Activated T-helper 1 cell treated with anti-CD3 and anti-CD28 coated beads, Interleukin-12 subunit alpha, Interleukin-12 subunit beta, Interleukin-2, Interleukin-4 antibody, amounts not matched to agents 30 ng/mL and 10 ng/mL and 1 ng/mL, durations not matched to agents 14 hours and 24 hours and 36 hours (primary cell): ENCODE measurements at places on chromosomes 6 and 20.

DNA sequence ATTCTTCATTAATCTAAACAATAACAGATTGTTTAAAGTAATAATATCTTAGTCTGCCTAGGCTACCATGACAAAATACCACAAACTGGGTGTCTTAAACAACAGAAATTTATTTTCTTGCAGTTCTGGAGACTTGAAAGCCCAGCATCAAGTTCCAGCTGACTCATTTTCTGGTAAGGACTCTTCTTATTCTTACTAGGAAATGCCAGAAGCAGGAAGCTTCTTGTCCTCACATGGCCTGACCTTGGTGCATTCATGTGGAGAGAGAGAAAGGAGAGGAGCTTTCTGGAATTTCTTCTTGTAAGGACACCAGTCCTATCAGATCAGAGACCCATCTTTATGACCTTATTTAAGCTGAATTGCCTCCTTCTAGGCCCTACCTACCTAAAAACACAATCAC lies 110.5 kb downstream of the ANKRD60 start:
- no peak for DNase-seq

- DNase-seq, result no peak
Observed at GRCh38 chr6:21005816-21006570, 471.7 kb downstream of the CDKAL1 start.

GRCh38 chr6:157830354-157831017 lies 7.4 kb downstream of the SNX9 start:
- DNase-seq, result no peak

- no peak for DNase-seq
Observed at GRCh38 chr6:18431581-18431980, 44.4 kb downstream of the RNF144B start.

DNA sequence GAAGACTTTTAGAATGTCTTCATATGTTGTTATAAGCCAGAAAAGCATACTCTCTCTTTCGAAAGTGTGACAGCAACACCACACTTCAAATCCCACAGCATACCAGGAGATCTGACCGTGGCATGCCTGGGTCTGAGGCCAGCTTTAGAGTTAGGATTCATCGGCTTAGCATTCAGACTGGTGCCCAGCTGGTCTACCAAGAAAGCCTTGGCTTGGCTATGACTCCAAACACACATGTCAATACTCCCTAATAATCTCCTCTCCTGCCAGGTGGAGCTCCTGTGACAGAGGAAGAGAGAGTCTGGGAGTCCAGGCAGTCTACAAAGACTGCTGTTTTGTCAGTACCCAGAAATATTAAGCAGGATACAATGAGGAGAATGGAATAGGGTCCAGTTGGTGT lies 77.1 kb upstream of the MAN1A1 start:
- DNase-seq, result no peak

- DNase-seq, result no peak
Observed at GRCh38 chr20:1182106-1182505, 2.7 kb downstream of the TMEM74B start.

DNA sequence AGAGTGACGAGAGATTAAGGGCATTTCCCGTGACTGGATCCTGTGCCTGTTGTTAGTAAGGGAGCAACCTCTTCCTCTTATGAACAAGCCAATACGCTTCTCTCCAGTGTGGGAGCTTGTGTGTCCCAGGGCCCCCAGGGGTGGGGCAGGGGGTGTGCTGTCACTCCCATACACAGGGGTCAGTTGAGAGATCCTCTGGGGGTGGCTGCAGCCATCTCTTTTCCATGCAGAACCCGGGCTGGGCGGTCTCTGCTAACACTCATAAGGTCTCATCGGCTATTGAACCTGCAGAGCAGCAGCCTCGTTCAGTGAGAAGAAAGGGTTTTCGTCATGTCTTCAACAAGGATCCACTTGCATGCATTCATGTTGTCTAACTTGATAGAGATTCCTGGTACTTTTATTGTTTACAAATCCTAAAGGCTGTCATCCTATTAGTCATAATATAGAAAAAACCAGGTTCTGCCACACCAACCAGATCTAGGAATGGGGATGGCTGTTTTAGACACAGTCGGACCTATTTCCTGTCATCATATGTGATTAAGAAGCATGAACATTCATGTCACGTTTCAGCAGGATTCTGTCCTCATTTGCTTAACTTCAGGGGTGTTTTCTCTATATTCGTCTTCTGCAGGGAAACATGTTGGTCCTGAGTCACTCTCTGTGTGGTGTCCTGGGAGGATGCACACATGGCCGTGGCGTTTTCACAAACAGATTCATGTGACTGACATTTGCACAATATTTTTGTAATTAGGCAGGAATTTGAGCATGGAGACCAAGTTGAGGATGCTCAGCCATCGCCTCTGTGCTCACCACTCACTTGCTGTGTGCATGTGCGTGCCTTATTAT lies 13.3 kb upstream of the THBS2 start:
- no peak for DNase-seq

GRCh38 chr6:152701863-152702401 lies 4.2 kb downstream of the MYCT1 start:
- DNase-seq, result no peak

GRCh38 chr20:25397821-25398220 lies 7.2 kb upstream of the ABHD12 start:
- no peak for DNase-seq
